ENCODE measurements at places on chromosomes 3 and 15.

- no peak for DNase-seq
Measured at GRCh38 chr15:91498749-91499062, 354.8 kb upstream of the SLCO3A1 start.

DNA sequence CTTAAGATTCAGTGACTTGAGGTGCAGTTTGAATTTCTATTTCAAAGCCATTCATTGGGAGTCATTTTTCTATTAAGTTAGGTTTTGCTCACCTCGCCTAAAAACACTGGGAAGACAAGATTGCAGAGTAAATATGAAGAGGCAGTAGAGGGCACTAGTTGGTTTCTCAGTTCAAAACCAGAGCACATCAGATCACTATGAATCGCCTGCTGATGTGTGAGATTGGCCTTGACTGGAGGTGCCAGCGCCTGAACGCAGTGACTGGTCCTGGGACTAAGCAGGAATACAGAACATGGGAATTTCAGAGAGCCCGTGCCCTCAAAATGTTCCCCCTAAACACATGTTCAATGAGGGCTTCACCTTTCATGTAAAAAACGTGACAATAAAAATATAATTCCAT is 229.0 kb downstream of the ITPR1 start:
- no peak for DNase-seq

DNA sequence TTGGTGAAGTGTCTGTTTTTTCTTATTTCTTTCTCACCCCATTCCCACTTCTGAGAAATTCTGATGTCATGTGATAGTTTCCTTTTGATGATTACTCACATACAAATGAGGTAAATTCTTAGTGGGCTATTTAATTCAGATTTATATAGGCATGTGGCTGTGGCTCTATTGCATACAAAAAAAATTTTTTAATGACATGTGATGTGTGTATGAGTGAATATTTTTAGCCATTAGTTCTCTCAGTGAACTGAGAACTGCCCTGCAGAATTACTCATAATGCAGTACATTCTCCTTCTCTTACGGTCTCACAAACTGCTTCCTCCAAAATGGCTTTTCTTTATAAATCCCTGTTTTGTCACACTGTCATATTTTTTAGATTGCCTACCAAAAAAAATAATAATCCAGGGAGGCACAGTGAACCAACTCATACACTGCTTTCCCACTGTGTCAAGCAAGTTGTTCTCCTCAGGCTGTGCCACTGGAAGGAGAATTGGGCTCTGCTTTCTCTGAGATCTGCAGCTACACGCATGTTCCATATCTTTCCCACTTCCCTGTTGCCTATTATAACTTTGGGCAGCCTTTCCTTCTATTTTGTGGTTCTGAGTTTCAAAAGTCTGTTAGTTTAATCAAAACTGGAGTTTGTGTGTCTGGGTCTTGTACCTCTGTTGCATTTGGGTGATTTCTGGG is 415.7 kb upstream of the THBS1 start:
- DNase-seq: no peak

DNA sequence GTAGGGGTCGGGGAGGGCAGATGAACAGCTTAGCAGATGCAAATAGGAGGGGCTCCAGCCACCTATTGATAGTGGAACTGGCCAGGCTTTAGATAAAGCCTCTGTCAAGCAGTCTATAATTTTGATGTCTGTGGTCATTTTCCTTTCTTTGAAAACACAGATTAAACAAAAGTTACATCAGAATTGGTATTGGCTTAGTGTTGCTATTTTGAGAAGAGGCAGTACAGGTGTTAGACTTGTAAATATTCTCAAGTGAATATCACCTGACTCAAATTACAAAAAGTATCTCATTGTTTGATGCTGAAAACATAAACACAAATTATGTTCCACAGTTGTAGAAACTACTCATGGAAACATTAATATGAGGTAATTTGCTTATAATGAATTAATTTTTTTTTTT is 18.1 kb downstream of the GHRL start:
- DNase-seq: no peak

DNA sequence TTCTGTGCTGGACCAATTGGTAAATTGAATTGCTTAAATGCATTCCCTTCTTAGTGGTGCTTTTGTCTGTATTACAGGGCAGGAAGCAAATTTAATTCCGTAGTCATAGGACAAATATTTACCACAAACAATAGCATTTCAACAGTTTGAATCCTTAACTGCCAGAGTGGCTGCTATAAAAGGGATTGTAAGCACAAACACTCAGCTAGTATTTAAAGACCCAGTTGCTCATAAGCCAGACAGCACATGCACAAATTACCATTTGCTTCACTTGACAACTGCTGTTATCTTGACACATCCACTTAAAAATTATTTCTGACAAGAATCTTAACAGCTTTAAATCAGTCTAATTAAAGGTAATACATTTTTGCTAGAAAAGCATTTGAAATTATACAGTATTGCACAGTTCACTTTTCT is 490.2 kb upstream of the ADAMTS9 start:
- DNase-seq: no peak

GRCh38 chr3:83670416-83670815 is 1288.4 kb upstream of the CADM2 start:
- DNase-seq: no peak

DNA sequence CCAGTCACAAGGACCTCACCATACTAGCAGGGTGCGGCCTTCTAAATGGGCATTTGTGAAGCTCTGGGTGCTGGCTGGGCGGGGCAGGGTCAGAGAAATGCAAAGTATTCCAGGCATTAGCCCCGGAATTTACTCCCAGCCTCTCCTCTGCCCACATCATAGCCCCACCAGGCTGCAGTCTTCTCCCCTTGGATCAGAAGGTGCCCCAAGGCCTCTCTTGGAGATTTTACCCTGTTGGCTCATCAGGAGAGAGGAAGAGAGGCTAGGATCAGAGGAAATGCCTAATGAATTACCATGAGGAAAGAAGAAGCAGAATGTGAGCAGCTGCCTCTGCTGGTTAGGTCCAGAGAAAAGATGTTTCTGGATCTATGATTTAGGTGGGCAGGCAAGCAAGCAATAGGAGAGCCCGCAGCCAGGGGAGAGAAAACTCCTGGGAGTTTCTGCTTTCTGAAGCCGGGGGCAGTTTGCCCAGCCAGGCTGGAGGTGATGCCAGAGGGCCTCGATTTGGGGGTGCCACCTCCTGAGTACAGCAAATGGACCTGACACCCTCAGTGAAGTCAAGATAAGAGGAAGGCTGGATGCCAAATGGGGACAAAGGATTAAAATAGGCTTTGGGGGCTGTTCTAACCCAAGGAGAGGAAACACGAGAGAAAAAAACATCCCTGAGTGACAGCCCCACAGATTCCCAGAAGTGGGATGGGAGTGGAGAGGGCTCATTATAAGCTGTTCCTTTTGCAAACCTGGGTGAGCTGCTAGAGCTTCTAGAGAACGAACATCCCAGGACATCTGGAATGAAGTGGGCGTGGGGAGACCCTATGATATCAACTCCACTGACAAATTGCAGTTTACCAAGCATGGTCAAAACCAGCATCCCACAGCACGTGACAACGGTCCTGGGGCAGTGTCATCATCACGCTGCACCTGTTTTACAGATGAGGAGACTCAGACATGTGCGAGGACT is 65.4 kb downstream of the BDH1 start:
- no peak for DNase-seq

GRCh38 chr15:62491642-62492041 is 326.6 kb upstream of the C2CD4B start:
- no peak for DNase-seq

GRCh38 chr15:25810631-25811091 is 52.5 kb downstream of the ATP10A start:
- no peak for DNase-seq

GRCh38 chr15:77096138-77096537 is 25.2 kb upstream of the TSPAN3 start:
- DNase-seq: no peak

DNA sequence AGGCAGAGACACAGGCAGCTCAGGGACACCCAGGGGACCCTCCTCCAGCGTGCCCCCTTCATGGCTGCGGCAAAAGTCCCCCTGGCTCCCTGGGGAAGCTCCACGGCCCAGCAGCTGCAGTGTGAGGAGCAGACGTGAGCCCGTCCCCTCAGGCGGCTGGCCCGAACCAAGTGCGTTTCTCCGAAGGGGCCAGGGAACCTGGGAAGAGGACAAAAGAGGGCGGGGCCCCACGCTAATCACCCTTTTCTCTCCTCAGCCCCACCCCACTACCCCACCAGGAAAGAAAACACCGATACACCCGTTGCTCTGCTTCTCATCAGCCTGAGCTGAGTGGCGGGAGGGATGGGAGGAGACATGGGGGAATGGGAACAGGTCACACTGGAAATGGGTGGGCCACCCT is at the start of gene MUC4:
Gene MUC4, minus strand, starts transcription at position 174 of the 400 bp plus-strand sequence. Its CDS starts 112 bp downstream, at position 62.
- DNase-seq: no peak

GRCh38 chr15:73303636-73304035 is 65.1 kb downstream of the HCN4 start:
- no peak for DNase-seq

DNA sequence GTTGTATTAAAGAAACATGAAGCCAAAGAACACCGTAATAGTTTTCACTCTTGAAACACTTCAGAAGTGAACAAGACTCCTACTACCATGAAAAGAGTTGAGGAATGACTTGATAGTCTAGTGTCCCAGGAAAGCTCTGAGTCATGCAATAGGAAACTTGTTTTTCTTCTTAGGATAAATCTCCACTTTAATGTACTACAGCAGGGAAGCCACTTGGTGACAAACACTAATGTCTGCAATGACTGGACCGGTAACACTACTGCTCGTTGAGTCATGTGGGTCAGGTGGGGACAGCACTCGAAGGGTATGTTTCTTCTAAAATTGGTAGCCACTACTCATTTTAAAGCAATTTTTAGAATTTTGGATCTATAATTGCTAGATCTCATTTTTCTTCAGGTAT is 291.7 kb upstream of the CNTN3 start:
- DNase-seq: no peak

DNA sequence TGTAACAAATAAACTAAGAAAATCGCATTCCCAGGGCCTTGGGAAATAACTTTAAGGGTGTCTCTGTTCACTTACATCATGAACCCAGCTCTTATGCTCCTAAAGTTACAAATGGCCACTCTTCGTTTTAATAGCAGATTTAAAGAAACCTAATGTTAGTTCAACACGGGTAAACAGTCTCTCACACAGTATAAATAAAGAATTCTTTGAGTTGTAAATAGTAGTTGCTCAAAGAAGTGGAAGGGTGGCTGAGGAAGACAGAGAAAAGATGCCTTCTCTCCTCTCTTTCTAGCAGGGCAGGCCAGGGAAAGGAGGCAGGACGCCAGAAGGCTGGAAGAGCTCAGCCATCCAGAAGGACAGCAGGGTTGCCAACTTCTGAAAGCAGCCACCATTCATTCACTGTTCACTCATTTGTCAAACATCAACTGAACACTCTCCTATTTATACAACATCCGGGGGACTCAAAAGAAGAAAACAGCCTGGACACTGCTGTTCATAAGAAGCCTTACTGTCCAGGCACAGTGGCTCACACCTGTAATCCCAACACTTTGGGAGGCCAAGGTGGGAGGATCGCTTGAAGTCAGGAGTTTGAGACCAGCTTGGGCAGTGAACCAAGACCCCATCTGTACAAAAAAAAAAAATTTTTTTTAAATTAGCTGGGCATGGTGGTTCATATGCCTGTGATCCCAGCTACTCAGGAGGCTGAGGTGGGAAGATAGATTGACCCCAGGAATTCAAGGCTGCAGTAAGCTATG is 47.3 kb downstream of the WWTR1 start:
- DNase-seq: no peak

- no peak for DNase-seq
Measured at GRCh38 chr3:106816838-106817237, 560.4 kb upstream of the CCDC54 start.

DNA sequence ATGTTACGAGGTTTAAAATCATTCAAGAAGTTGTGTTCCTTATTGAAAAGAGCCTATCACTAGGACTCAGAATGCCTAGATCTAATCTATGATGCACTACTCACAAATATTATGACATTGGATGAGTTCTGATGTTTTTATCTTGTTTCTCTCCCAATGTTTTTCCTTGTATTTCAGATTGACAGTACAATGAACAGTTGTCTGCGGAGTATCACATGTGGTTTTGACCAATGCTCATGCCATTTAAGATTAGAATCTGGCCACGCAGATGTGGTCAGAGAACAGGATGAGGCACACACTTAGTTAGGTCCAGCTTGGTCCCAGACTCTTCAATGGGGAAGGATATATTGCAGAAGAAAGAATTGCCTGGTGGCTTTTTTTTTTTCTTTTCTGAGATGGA is 25.6 kb upstream of the CCDC50 start:
- DNase-seq: no peak

GRCh38 chr3:72042397-72043203 is 257.7 kb upstream of the PROK2 start:
- DNase-seq: no peak

DNA sequence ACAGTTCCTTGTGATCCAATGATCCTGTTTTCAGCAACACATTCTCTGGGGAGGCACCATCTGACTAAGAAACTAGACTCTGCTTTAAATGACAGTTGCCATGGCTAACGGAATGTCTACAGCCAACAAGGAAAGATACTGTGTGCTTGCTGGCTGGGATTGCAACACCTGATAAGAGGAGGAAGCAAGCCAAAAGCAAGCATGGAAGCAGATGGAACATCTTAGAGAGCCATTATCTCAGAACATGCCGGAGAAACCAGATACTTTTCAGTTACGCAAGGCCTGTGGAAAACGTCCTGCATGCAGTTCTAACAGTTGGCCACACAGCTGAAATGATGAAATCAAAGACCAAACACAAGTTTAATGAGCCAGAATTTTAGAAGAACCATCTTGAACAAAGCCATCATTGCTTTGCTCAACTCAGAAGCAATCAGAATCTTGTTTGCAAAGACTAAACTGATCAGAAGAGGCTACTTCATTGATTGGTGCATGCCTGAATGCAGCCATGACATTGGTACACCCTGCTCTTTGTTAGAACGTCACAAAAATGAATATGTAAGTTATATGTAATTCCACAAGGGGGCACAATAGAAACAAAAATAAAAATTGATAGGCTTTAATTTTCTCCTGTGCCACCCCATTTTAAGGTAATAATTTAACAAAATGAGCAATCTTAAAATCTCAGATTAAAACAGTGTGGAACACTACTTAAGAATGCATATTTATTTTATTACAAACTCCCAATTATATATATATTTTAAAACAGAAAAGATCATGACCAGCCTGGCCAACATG is 50.8 kb downstream of the GXYLT2 start:
- DNase-seq: peak; percentile 6

DNA sequence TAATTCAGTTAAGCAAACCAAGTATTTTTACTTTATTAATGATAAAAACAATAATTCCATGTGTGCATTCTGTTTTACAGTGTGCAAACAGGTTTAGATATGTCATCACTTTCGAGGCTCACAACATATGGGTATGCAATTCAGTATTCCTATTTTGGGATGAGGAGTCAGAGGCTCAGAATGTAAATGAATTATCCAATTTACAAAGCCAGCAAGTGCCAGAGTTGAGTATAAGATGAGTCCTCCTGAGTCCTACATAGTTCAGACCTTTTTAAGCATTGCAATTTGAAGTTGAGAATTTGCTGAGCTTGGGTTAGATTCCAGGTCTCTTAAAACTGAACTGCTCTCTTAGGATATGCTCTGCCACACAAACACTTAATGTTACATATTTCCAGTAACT is 424.2 kb upstream of the ROBO2 start:
- no peak for DNase-seq

- no peak for DNase-seq
Measured at GRCh38 chr3:43388915-43389314, 102.6 kb downstream of the SNRK start.

- DNase-seq: no peak
Measured at GRCh38 chr3:159252772-159253384, 451.0 kb downstream of the MFSD1 start.
